CD8-positive, alpha-beta memory T cell (primary cell): ENCODE measurements at places on chromosomes 16 and 17. TPM values are rescaled to one million over a fixed set of nuclear protein-coding genes. Genes with fewer than 3 reads are reported as not detected.

DNA sequence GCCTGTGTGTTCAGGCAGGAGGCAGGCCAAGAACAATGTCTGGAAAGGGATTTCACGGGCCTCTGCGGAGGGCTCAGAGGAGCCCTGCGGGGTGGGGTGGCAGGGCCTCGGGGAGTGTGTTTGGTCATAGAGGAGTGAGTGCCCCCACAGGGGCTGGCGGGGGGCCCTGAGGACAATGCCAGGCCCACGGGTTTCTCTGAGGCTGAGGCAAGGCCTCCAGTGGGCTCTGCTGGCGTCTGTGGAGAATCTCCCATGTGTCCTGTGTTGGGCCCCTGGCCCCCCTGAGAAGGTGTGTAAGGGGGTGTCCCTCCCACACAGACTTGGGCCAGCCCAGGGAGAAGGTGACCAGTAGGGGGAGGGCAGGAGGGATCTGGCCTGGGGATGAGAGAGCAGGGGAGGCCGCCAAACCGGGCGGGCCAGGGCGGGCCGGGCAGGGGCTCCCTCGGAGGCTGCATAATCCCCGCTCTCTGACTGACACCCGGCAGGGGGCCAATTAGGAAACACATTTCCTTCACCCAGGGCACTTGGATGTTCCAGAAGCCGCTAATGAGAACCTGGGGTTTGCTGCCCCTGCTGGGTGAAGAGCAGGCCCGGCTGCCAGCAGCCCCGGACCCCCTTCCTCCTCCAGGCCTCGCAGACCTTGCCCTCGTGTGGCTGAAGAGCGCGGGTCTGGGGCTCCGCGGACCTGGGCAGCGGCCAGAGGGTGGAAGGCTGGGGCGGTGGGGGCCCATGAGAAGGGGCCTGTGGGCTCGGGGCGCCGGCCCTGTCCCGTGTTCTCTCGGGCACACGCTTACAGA lies 204.2 kb downstream of the NTN1 start:
- DNase-seq = no peak

DNA sequence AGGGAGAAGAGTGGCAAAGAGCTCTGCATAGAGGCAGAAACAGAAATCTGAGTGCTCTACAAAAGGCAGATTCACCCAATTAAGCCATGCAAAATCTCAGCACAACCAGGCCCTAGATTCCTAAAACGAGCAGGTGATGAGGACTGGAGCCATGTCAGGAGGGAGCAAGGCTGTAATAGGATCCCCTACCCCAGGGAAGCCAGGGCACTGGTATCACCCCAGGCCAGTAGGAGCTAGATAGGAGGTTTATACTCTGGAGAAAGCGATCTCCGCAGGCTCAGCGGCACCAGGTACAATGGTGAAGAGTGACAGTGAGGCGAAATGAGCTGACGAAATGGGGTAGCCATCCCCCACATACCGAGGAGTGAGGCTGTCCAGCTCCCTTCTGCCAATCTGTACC lies 171.5 kb downstream of the PARN start:
- no peak for DNase-seq

- no peak for DNase-seq
These were observed 58.3 kb downstream of the CYB561 start for GRCh38 chr17:63387656-63388340.

GRCh38 chr16:3696425-3697218 lies 20.7 kb downstream of the TRAP1 start:
- DNase-seq = no peak

DNA sequence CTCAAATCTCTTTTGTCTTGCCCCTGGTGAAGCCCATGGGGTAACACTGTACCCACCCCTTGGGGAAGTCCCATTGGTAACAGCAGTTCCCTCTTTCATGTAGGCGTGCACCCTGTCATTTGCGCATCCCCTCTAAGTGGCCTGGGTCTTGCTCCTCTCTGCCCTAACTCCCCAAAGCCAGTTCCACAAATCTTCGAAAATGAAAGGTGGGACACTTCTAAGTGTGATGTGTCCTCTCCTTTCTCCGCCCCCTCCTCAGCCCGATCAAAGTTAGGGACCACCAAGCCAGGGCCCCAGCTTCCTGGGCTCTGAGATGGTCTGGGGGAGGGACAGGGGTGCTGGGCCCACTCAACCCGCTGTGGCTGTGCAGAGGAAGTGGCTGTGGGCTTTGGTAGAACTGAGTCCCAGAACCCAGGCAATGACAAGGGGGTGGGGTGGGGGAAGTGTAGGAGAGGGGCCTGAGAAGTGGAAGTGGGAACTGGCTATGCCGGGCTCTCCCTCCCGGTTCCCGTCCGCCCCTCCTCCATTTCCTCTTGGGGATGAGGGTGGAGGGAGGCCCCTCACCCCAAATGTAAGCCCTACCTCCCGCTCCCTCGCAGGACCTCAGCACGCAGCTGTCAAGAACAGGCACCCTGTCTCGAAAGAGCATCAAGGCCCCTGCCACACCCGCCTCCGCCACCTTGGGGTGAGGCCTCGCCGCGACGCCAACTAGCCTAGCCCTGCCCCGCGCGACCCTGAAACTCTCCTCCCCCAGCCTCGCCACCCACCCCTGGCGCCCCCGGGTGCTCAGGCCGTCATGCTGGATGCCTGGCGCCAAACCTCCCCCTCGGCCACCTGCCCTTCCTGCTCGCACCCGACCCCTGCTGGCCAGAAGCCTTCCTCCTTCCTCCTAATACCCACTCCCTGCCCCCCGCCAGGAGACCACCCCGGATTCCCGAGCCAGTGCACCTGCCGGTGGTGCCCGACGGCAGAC lies 8.7 kb downstream of the ABI3 start:
- peak; percentile 80 for DNase-seq

GRCh38 chr16:82033006-82033405 lies 2.0 kb upstream of the HSD17B2 start:
- DNase-seq = no peak

DNA sequence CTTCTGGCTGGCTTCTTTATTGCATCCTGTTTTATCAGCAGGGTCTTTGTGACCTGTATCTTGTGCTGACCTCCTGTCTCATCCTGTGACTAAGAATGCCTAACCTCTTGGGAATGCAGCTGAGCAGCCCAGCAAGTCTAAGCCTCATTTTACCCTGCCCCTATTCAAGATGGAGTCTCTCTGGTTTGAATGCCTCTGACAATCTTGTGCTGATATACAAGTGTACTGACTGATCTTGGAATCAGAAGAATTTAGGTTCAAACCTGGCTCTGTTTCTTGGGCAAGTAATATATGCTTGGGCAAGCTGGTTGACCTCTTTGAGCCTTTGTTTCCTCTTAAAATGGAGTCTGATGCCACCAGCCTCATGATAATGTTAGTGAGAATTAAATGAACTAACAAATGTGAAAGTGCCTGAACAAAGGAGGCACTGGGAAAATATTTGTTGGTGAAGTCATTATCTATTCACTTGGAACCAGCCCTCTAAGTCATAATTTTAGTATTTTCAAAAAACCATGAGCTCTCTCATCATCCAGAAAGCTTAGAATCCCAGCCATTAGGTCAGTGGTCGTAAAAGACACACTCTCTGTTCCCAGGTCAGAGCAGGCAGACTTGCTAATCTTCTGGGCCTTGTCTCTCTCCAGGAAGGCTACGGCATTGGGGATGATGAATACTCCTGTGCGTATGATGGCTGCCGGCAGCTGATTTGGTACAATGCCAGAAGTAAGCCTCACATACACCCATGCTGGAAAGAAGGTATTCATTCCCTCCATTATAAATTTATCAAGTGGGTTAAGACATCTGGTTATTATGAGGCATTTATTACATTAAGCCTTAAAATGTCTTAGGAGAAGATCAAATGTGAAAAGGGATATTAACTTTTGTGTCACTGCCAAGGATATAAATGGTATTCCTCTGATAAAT lies 18.1 kb upstream of the ARL2BP start:
- no peak for DNase-seq

DNA sequence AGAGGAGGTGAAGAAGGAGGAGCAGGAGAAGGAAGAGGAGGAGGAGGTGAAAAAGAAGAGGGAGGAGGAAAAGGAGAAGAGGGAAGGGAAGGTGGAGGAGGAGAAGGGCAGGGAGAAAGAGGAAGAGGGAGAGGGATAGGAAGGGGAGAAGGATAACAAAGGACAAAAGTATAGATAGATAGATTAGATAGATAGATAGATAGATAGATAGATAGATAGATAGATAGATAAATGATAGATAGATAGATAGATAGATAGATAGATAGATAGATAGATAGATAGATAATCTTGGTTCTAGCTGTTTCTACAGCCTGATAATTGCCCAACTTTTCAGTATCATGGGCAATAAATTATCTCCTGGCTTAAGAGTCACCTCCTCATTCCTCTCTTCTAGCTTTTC lies 296.2 kb upstream of the C16orf82 start:
- no peak for DNase-seq

The COL1A1 gene
- 0.42 TPM for total RNA-seq

The ATP1B2 gene
- 0.53 TPM for total RNA-seq

The SLFN13 gene
- 23.0 TPM for total RNA-seq

The DHRS13 gene
- 32.6 TPM for total RNA-seq

The NLRC5 gene
- total RNA-seq = 173 TPM

The SYNGR3 gene
- 3.4 TPM for total RNA-seq

The ZNF768 gene
- 13.5 TPM for total RNA-seq
